ENCODE measurements at places on chromosomes 2 and 18. TPM values are rescaled to one million over a fixed set of nuclear protein-coding genes. Genes with fewer than 3 reads are reported as not detected.

NPPC gene
- not detected for total RNA-seq

ABCG8 gene
- total RNA-seq, result not detected

DNA sequence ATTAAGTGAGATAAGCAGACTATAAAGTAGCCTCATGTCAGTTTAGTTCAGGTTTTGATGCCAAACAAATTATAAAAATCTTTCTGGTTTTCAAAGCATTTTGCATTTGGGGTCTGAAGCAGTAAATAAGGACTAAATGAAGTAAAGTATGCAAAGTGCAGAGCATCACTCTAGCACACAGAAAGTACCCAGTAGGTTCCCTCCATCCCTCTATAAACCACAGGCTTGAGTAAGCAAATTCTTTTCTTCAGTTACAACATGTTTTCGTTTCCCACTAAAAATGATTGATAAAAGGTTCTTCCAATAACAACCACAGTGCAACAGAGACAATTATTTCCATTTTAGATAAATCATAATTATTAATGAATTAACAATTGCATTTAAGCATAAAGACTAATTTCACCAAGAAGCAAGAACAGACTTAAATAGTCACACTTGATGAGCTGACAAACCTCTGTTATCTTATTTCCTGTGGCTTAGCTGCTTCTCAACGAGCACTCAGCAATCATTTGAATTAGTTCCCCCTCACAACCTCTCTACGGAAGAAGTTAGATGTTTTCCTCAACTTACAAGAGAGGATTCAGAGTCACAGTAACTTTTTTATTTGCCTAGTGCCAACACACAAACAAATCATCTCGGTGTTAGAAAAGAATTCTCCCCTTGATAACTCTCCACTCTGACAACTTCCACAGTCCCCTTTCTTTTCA lies 249.8 kb downstream of the NBAS start:
- DNase-seq, result no peak

UGT1A4 gene
- total RNA-seq, result 0.30 TPM

C2orf78 gene
- total RNA-seq, result not detected

- DNase-seq, result peak; percentile 58
Observed at GRCh38 chr2:2664989-2665833, 334.1 kb upstream of the MYT1L start.

PRKD3 gene
- total RNA-seq, result 46.1 TPM

KIF5C gene
- total RNA-seq, result 0.66 TPM

RAB10 gene
- 139 TPM for total RNA-seq

SCG2 gene
- total RNA-seq, result 0.79 TPM

DNA sequence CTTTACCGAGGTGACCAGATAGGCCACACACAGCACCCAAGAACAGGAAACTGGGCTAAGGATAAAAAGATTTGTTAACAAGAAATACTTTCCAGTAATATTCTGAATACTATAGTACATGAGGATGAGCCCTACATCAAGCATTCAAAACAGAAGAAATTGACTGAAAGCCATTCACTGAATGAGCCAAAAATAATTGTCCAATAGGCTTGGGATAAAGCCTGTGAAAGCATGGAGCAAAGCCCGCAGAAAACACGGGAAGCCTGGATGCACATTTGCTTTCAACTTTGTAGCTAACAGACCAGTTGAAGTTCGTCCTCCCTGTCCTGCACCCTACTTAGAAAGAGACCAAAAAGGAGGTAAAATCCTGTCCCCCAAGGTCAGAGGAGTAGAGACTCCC lies 56.3 kb downstream of the DIPK1C start:
- no peak for DNase-seq

GRCh38 chr2:24403168-24403831 lies 43.0 kb upstream of the ITSN2 start:
- DNase-seq, result no peak

ERLEC1 gene
- 151 TPM for total RNA-seq

GRCh38 chr18:33317640-33318039 lies 122.9 kb downstream of the CCDC178 start:
- DNase-seq, result no peak

GRCh38 chr2:70977605-70978205 lies 725 bp upstream of the ANKRD53 start:
- DNase-seq, result peak; percentile 54

RGPD4 gene
- 0.17 TPM for total RNA-seq

DNA sequence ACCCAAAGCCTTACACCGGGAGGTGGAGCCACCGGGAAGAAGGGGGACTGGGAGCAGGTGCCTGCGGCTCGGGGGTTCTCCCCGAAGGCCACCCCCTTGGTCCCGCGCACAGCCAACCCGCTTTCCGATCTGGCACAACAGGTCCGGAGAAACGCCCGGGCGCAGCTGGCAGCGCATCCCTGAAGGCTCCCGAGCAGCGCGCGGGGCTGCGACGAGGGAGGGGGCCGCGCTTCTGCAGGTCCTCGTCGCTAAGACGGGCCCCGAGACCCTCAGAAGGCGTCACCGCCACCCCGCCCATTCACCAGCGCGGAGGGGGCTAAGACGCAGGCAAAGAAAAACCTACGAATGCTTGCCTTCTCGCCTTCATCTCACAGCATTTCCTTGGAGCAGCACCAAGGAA lies 1.8 kb downstream of the CBLN2 start:
- DNase-seq, result no peak

DNA sequence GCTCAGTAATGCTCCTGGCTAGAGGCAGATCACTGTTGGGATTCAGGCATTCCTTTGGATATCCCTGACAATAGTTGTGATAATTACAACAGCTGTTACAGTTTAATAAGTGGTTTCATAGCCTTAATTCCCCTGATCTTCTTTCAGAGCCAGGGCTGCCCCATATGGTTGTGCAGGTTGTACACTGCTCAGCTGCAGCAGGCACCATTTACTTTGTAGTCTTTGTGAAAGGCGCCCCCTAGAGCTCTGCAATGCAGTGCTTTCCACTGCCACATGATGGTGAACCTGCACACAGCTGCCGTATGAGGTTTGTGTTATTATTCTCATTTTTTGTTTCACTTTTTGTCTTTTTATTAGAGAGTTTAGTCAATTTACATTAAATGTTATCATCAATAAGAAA lies 239.1 kb downstream of the KCNS3 start:
- peak; percentile 56 for DNase-seq

TTN gene
- total RNA-seq, result 38.5 TPM

DNA sequence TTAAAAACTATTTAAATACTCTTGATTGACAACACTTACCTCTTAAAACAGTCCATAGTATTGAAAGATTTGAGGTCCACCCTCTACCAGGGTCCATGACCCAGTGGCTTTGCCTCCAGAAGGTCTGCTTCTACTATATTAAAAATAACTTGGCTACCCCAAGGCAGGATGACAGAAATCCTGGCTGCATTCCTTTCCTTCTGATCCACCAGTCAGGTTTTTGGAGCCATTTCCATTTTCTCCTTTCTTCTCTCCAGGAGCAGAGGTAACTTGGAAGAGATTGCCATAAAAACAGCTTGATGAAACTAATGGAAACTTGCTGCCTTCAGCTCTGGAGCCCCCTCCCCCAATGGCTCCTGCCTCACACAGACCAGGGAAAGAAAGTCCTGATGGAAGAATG lies 2.6 kb upstream of the FAM171B start:
- DNase-seq, result no peak

PASK gene
- total RNA-seq, result 13.8 TPM

- DNase-seq, result no peak
Observed at GRCh38 chr2:215241791-215242305, 70.0 kb upstream of the ATIC start.

GRCh38 chr2:190418727-190419126 lies 10.6 kb downstream of the MFSD6 start:
- DNase-seq, result no peak

GRCh38 chr2:49002750-49003149 lies 151.6 kb downstream of the FSHR start:
- no peak for DNase-seq

- DNase-seq, result no peak
Observed at GRCh38 chr2:197777823-197778407, 7.2 kb downstream of the BOLL start.

DNA sequence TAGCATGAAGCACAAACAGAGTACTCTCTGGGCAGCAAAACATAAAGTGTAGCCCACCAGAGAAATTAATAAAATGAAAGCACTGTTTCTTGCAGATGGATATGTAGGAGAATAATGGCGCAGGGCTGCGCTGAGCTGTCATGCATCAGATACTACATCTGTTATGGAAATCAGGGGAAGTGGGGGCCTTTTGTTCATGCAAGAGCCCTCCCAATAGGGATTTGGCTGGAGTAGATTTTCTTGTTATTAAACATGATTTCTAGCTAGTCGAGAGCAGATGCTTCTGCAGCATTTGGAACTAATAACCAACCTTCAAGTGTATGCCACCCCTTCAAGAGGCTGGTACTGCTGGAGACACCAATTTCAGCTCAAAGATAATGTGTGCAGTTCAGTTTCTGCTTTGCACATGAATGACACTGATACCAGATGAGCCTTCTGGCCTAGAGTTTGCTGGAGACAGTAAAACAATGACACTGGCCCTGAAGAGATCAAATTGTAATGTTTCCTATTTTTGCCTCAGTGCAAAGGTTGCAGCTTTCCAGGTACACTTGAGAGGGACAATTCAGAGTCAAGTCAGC lies 58.0 kb downstream of the RND3 start:
- DNase-seq, result no peak

GRCh38 chr2:219575566-219576504 lies 3.7 kb downstream of the INHA start:
- no peak for DNase-seq

DNA sequence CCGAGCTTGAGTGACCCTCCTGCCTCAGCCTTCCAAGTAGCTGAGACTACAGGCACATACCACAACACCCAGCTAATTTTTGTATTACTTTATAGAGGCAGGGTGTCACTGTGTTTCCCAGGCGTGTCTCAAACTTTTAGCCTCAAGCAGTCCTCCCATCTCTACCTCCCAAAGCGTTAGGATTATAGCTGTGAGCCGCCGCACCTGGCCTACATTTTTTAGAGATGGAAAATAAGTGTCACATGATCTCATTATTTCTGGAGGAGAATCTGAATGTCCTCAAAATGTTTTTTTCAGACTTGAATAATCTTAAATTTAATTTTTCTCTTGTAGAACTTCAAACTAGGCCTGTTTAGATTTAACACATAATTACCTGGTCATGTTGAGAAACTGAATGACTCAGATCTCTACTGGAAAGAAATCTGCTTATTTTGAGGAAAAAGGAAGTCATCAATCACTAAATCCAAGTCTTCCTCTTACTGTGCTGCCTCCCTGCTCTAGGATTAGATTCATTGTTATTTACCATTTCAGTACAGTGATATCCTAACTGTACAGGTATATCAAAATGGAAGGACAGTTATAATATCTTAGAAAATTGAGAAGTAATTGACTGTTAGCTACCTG lies 92.4 kb downstream of the COX7A2L start:
- no peak for DNase-seq

DNA sequence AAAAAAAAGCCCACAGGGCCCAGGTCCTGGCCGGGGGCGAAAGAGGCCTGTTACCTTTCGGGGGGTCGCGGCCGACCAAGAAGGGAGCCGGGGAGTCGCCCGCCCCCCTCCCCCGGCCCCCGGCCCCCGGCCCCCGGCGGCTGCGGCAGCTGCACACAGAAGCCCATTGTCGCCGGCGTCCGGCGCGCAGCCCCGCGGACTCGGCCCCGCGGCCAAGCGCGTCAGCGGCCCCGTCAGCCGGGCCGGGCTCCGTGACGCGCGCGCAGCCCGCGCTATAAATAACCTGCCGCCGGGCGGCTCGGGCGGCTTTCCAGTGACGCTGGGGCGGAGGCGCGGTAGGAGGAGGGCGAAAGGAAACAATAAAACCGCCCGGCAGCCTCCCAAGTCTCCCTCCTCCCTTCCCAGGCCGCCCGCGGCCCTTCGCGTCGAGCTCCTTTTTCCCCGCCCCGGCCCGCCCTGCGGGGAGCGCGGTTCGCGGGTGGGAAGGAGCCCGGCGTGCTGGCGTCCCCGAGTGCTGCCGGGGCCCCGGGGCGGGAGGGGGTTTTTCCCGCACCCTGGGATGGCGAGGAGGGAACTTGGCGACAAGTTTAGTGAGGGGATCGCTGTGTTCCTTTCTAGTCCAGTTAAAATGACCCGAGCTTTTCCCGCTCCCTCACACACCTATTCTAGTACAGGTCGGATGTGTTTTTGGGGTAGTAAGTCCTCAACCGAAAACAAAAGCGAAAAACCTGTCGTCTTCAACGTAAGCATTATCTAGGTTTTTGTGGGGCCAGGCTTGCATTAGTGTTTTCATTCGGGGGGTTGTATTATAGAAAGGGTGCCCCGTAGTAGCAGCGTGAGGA lies 10.0 kb upstream of the NR4A2 start:
- peak; percentile 99 for DNase-seq

GRCh38 chr2:233829193-233830110 lies 24.9 kb downstream of the HJURP start:
- no peak for DNase-seq

DNA sequence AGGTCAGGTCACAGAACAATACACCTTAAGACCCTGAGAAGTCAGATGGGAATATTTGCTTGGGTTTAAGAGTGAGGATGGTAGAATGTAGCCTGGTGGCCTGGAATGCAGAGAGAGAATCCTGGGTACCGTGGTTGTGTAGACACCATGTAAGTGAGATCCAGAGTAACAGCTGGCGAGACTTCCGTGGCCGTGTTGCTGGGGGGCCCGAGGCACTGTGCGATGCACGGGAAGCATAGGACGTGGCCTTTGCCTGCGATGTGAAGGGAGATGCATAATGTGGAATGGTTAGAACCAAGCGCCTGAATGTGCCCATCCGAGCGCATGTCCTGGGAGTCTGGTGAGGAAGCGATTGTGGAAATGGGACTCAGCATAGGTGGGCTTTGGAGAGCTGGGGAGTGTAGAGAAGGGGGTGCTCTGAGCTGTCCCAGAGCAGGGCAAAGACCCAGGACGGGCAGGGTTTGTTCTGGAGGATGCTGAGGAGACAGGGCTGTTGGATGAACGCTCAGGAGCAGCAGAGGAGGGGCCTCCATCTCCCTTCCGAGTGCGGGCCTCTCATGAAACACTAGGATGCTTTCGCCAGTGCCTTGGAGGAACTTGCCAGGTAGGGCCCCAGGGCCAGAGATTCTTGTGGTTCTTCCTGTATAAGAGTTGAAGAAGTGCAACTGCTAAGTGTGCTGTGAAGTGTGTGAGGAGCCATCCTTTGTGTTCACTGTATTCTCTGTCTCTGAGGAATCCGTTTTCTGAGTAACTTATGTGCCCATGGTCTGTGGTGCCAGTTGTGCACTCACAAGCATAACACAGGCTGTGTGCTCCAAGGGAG lies 7.1 kb downstream of the RNF144A start:
- no peak for DNase-seq

STEAP3 gene
- 22.6 TPM for total RNA-seq

DNA sequence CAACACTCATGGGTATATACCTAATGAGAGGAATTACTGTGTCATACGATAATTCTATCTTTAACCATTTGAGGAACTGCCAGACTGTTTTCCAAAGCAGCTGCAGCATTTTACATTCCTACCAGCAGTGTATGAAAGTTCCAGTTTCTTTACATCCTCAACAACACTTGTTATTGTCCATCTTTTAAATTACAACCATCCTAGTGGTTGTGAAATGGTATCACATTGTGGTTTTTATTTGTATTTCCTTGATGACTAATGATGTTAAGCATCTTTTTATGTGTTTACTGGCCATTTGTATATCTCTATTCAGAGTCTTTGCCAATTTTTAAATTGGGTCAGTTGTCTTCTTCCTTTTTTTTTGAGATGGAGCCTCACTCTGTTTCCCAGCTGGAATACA lies 4.0 kb upstream of the CKAP2L start:
- DNase-seq, result no peak

ODC1 gene
- total RNA-seq, result 52.8 TPM

GRCh38 chr2:238467792-238468191 lies 41.1 kb downstream of the ASB1 start:
- DNase-seq, result no peak
